CD4-positive, alpha-beta T cell treated with Interleukin-10 for 1 hour (primary cell): ENCODE measurements at places on chromosomes 7 and 10.

DNA sequence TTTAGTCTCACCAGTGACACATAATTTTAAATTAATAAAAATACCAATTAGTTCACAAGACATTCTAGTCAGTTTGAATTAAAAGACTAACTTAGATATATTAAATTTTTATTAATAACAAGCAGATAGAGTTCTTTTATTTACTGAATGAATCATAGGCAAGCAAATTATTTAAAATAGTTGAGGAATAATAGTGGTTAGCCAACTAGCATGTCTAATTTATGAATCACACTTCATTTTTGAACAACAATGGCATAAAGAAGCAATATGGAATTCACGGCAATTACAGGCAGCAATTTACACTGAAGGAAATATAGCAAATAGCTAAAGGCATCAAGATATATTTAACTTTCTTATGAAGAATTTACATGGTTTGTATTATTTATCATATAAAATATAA, 187.0 kb upstream of the SLC26A5 start:
- DNase-seq = no peak

DNA sequence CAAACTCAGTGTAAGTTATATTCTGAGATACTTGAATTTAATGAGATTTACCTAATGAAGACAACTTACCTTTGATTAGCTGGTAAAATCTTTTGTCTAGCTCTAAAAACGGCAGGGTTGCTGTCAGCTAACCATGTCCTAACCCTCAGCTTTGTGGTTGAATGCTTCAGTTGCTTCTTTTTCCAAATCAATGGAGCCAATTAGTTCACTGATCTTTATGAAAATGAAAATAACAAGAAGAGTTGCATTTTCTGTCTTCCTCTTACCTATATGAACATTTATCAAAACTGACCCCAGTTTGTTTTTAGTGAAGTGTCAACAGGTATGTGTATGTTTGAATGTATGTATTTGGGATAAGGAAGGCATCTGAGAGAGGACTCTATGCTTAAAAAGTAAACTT, 253.1 kb upstream of the MTPN start:
- no peak for DNase-seq

DNA sequence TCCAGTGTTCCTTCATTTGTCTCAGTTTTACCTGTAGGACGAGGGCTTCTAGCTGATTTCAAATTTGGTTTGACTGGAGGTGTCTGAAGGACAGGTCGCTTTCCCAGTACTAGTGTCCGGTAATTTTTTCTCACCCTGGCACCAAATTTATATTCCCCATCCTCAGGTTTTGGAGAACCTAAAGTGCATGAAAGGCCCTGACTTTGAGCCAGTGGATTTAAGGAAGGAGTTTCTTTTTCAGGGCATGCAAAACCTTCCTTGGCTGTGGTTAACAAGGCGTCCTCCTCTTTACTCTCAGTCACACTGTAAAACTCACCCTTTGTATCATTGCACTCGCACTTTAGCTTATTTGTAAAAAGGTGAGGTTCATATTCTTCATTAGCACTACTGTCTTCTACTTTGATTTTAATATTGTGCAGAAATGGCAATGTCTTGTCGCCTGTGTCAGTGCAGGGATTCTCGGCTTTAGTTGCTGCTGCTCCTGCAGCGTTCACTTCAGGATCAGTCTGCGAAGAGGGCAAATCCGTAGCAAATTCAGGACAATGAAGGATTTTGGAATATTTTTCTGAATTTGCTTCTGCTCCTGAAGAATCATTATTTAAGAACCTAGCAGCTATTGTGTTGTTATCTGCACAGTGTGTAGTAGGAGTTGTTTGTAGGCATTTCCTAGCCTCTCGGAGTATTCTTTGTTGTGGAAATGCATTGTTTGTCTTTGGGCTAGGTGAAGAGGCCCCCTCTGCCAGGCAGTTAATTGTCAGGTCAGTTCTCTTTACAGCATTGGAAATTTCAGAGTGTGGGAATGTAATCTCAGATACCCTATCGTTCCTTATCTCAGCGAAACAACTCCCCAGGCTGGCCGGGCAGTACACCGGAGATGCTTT, 9.9 kb downstream of the SKIDA1 start:
- DNase-seq = no peak

GRCh38 chr10:69789164-69789576, 12.5 kb upstream of the COL13A1 start:
- DNase-seq = no peak

- DNase-seq = peak; percentile 68
Observed at GRCh38 chr7:64951250-64951848, 39.5 kb downstream of the ZNF117 start.

GRCh38 chr7:40194745-40195144, 59.9 kb downstream of the SUGCT start:
- DNase-seq = no peak

DNA sequence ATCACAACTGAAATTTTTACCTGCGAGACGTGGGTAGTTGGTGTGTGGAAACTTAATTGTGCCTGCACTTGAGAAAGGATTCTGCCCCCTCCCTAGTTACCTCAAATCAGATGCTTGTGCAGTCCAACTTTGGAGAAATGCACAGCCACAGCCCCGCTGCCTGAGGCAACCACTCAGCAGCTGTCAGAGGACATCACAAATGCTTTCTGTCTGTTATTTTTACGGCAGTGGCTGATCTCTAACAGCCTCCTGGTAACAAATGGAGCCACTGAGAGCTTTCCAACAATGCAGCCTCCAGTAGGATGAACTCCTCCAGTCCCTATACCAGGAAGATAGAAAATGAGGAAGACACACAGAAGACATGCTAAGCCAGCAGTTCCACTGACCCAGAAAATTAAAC, 712.2 kb upstream of the GHITM start:
- no peak for DNase-seq

GRCh38 chr10:73439605-73440312, 6.4 kb upstream of the MSS51 start:
- no peak for DNase-seq

GRCh38 chr7:155562106-155562505, 15.7 kb upstream of the CNPY1 start:
- DNase-seq = no peak

- DNase-seq = no peak
Observed at GRCh38 chr10:62511238-62511637, 137.1 kb downstream of the ZNF365 start.

GRCh38 chr10:25692761-25693160, 241.3 kb upstream of the MYO3A start:
- no peak for DNase-seq

DNA sequence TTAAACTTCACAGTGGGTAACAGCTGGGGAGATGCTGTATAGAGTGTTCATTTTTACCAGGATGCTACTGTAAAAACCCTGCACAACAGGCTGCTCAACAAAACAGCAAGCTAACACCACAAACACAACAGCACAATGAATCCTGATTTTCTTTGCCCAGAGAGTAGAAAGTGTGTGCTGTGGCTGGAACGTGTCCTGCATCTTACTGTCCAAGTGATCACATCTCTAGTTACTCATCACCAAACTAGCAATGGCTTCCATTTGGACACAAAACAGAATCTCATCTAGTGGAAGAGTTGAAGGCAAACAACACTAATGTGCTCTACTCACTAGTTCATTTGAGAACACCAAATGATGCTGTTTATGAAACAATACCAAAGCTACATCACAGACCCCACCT, 121.2 kb downstream of the SLC25A13 start:
- no peak for DNase-seq

DNA sequence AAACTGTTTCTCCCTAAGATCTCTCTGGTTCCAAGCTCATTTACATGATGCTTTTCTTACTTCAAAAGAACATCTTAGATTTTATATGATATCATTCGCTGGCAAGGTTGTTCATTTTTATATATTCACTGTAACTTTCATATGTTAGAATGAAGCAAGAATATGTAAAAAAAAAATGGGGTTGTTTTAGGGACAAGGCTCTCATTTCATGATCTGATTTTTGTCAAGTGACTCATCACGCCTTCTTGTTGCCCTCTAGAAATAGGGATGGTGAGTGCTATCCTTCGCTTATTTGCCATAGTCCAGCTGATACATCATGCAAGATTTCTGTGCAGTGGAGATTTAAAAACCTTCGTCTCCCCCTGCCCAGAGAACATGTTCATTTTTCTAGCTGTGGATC, 14.0 kb upstream of the CELF2 start:
- DNase-seq = no peak

- DNase-seq = no peak
Observed at GRCh38 chr10:101693651-101693977, 1.4 kb downstream of the FBXW4 start.

DNA sequence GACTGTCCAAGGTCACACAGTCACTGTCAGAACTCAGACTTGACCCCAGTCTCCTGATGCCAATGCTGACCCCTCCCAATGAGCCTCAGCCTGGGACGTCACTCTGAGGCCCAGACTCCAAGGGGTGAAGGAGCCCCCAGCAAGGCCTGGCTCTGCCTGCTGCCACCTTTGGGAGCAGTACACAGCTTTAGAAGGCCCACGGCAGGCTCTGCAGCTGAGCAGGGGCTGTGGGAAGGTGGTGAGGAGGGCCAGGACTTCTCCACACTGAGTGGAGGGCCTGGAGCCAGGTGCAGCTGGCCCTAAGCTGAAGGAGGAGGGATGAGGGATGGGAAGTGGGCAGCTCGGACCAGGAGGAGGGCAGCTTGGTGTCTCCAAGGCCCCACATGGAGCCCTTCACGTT, 23.9 kb upstream of the ZMIZ1 start:
- no peak for DNase-seq

- peak; percentile 9 for DNase-seq
Observed at GRCh38 chr10:58322072-58322834, 12.6 kb upstream of the UBE2D1 start.

- peak; percentile 6 for DNase-seq
Observed at GRCh38 chr10:29555091-29555745, 79.6 kb downstream of the SVIL start.

GRCh38 chr7:136957391-136957790, 88.9 kb downstream of the CHRM2 start:
- DNase-seq = no peak

- DNase-seq = no peak
Observed at GRCh38 chr10:9198611-9199010, 1144.1 kb downstream of the GATA3 start.

- no peak for DNase-seq
Observed at GRCh38 chr10:65570143-65571010, 1355.5 kb upstream of the LRRTM3 start.

DNA sequence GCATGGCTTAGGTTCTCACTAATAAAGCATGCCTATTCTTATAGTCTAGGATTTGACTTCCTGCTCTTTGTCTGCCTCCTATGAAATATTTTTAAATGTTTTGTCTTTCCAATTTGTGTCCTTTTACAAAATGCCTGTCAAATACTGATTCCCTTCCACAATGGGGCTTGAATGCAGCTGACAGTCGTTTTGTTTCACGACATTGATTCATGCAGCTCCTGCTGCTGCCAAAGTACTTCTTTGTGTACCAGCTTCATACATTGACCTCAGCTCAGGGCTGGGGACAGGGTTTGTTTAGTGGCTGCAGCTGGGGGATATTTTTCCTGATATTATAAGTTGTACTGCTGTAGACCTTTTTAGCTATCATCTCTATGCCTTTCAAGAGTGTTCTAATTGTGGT, 371.9 kb upstream of the CHRM2 start:
- no peak for DNase-seq

DNA sequence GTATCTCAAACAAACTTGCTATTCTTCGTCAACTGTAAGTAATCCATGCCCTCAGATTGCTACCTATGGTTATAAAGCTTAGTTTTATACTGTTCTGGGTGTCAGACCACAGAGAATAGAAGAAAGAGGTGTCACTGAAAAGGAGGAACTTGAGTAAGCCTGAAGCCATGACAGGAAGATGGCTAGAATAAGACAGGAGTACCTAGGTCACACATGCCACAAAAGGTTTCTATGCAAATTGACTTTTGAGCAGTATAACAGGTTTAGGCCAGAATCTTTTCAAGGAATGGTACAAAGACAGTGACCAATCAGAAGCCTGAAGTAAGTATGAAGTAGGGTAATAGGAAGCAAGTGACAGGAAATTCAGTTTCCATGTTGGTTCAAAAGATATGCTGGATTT, 23.5 kb downstream of the FBXW4 start:
- DNase-seq = no peak

GRCh38 chr10:73780301-73780700, 1.5 kb upstream of the CHCHD1 start:
- no peak for DNase-seq

DNA sequence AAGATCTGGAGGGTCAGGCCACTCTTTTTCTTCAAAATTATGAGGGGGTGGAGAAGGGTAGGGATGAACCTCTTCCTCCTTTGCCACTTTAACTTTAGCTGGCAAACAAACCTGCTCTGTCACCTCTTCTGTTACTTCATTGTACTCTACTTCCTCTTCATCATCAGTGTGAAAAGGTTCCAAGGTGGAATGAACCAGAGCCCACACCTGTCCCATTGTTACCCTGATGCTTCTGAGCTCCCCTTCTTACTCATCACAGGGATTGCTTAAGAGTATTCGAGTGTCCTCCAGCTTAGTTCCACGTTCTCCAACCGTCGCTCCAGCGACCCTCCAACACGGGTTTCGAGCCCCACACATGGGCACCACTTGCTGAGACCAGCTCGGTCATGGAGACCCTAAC, 5.2 kb downstream of the MRPS24 start:
- DNase-seq = no peak

DNA sequence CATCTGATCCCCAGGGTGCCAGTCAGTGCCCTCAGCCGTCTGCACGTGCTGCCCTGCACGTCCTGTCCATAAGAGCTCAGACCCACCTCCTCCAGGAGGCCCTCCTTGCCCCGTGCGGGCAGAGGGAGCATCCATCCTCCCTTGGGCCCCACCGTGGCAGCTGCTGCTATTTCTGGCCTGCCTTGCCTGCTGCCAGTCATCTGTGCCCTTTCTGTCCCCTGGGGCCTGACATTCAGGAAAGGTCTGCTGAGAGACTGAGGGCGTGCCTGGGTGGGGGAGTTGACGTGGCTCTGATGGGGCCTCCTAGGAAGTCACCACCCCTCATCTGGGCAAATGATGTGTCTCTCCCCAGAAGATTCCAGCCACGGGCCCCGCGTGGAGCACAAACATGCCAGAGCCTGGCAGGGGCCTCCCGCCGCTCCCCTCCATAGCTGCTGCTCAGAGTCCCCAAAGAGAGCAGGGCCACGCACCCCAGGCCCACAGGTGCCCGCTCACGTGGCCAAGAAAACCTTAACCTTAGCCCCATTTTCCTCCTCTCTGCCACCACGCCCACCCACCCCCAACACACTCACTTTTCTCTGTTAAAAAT, 21.8 kb downstream of the DPYSL4 start:
- DNase-seq = no peak

- no peak for DNase-seq
Observed at GRCh38 chr10:35607475-35608327, 2.6 kb downstream of the GJD4 start.

DNA sequence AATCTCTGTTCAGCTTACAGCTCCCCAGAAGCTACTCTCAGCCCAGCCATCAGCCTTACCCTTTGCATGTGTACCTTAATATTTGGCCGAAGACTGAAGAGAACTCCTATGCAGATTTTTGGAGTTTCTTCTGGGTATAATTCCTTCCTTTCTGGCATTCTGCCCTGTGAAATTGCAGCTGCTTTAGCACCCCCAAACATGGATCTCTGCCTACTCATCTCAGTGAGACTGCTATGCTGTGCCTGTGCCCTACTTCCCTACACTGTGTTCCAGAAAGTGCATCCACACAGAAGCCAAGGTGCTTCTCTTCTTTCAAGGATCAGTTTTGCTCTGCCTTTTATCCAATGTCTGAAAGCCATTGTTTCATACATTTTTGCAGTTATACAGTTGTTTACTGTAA, 81.6 kb downstream of the NPY start:
- no peak for DNase-seq

GRCh38 chr10:98267069-98267893, 713 bp downstream of the LOXL4 start:
- no peak for DNase-seq

- DNase-seq = no peak
Observed at GRCh38 chr7:70188901-70189650, 590.8 kb downstream of the AUTS2 start.
